ENCODE measurements at places on chromosomes 2 and 18.

- DNase-seq = peak; percentile 65
Measured at GRCh38 chr2:172253190-172254052, 150.7 kb upstream of the DLX2 start.

DNA sequence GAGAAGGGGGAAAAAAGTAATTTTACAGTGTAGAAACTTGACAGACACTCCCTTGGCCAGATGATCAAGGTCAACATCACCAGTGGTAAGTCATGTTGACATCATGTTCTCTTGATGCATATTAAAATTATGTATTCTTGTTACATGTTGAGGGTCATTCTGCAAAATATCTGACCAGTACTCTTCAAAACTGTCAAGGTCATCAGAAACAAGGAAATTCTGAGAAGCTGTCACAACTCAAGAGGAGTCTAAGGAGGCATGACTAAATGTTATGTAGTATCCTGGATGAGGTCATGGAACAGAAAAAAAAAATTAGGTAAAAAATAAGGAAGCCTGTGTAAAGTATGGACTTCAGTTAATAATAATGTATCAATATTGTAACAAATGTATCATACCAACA lies 6.3 kb downstream of the SGPP2 start:
- no peak for DNase-seq

DNA sequence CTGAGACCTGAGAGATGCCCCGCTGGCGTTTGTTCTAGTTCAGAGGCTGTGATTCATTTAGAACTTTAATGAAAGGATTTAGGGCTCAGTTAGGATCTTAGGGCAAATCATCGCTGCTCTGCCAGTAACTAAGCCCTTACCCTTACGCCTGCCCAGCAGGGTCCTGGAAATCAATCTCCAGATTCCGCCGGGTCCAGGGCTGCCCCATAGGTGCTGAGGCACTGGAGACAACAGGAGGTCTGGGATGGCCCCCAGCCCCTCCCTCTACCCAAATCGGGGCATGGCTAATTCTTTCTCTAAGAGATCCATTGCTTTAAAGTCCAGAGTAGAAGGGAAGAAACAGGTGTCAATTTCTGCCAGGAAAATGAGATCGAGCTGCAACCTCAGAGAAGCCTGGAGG lies 83.1 kb downstream of the SDC1 start:
- no peak for DNase-seq

- no peak for DNase-seq
Measured at GRCh38 chr2:14132386-14132785, 500.1 kb upstream of the LRATD1 start.

DNA sequence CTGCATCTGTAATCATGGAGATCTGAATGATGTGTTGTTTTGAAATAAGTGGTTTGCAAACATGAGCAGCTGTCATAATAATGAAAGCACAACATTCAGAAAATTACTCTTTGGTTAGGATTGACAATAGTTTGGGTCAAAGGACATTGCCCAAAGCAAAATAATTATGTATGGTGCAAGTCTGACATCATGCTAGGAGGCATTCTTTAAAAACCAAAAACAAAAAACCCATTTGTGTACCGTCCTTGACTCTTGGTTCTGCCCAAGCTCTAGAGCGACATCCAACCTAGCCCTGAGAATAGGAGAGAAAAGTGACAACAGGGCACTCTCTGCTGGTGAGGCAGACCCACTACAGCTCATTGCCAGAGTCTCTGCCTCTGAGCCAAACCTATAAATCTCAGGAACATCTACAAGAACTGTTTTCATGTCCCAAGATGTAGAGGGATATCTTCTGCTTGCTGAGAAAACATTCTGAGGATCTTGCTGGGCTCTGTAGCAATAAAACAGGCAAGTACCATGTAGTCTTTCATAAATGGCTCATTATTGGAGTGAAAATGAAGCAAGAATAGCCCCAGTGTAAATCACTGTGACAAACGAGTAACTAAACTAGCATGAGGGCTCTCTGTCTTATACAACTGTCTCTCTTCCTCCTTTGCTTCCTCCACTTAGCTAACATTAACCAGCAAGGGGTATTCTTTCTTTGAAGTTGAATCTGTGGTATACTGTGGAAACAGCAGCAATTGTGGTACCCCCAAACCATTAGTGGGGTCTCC lies 266.8 kb upstream of the CXCR4 start:
- DNase-seq = peak; percentile 65

- no peak for DNase-seq
Measured at GRCh38 chr2:9808334-9809063, 34.8 kb upstream of the TAF1B start.

DNA sequence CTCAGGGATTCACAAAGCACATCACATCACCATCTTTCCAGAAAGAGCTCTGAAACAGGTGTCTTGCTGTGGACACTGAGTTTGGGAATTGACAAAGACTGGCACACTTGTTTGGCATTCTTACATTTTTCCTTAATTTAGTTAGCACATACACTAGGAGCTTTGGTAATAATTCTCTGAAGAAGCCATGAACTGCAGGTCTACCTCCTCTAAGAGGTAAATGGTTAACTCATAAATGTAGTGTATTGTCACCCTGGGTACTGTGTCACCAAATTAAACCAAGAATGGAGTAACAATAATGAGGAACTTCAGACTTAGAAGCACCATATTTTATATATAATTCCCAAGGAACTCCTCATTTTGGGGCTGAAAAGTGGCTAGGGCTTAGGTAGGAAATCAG lies 22.6 kb downstream of the EIF4E2 start:
- no peak for DNase-seq

DNA sequence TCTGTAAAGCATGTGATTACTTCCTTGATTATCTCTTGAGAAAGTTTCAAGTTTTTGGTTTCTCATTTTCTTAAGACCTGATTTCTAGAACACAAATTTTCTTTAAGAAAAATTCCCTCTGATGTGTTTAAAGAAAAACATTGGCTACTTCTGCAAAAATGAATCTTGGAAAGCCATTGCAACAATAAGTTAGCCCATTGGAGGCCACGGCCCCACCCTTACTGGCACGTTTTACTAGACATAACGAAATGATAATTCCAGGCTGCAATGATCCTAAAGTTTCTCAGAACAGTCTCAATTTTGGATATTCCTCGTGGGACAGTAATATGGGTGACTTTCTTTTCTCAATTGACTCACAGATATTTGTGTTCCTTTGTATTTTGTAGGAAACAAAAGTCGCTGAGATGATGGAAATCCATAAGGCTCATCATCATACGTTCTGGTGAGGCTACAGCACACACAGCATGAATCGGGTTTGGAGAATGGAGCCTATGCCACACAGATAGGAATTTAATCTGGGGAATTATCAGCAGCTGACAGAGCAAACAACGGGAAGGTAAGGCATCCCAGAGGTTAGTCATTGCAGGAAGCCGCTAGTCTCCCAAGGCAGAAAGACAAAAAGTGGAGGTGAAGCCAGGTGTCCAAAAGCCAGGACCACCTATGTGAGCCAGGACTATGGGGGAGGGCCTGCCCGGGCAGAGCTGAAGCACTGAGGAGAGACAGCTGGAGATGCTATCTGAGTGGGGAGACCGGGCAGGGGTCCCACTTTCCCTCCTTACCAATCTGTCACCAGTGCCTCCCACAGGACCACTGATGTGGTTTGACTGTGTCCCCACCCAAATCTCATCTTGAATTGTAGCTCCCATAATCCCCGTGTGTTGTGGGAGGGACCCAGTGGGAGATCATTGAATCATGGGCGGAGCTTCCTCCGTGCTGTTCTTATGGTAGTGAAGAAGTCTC lies 35.9 kb downstream of the SOWAHC start:
- no peak for DNase-seq

DNA sequence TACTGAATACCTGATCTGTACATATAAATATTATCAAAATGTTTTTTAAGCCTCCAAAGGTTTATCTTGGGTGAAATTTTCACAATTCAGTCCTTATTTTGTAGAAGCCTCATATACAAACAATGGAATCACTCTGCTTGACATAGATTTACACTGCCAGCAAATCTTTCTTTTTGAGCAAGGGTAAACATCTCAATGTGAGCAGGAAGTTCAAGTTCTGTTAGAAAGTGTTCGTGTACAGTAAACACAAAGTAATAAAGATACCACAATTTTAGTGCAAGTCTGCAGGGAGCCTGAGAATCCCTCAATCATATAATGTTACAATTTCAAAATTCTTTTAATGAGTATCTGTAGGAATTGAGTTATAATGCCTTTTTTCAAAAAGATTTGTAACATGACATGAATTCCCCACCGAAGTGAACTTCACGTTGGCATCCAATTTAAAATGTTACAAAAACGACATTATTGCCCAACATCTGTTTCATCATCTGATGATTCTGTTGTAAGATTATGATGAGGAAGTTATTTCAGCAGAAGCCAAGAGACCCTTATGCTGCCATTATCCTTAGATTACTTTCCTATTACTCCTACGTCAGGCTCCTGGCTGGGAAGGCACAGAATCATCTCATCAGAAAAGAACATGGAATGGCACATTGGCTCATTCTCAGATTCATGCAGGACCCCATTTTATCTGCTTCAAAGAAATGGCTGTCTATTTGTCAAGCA lies 283.9 kb upstream of the ACVR2A start:
- no peak for DNase-seq

- no peak for DNase-seq
Measured at GRCh38 chr2:189285349-189285748, 105.8 kb upstream of the COL5A2 start.

DNA sequence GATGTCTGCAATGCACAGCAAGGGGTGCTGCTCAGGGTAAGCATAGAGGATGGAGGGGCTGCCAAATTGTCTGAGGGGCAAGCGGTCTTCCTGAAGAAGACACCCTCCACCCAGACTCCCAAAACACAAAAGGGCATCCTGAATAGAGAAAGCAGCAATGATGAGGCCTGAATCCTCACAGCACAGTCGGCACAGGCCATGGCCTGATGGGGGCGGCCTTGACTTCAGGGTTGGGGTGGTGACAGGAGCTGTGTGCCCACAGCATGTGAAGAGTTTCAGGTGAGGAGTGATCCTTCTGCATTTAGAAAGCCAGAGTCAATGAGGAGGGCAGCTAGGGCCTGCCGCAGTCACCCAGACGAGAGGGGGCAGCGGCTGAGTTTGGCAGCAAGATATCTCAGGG lies 159.4 kb downstream of the GALNT14 start:
- no peak for DNase-seq

DNA sequence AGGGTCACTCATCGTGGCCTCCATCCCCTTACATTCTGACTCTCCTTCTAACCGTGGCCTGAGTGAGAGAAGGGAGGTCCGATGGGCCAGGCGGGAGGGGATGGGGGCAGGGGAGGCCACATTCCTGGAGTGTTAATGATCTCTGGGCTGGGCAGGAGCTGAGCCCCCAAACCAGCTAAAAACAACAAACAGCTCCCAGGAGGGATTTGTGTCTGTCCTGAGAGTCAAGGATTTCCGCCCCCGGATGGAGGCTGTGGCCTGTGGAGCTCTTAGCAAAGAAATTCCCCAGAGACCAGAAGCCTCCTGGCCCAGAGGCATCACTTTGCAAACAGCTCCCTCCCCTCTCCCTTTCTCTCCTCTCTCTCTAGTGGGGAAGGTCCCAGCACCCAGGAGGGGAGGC lies 23.5 kb downstream of the EMX1 start:
- DNase-seq = no peak

DNA sequence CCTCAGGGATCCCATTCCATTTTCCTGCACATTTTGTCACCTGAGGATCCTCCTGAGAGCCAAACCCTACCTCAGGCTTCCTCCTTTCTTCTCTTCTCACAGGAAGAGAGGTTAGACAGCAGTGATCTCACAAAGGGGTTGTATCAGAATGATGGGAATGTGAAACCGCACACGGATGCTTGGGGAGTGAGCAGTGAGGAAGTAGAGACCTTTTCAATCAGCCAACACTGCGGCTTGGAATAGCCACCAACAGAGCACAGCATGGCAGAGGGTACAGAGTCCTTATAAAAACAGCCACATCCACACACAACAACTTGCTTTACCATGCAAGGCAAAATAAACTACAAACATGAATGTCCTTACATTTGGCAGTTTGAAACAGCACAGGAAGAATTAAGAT lies 8.7 kb downstream of the TMEM182 start:
- no peak for DNase-seq

- no peak for DNase-seq
Measured at GRCh38 chr18:36706134-36706881, 122.5 kb downstream of the TPGS2 start.

GRCh38 chr18:46325895-46326294 lies 221.7 kb downstream of the HAUS1 start:
- no peak for DNase-seq

DNA sequence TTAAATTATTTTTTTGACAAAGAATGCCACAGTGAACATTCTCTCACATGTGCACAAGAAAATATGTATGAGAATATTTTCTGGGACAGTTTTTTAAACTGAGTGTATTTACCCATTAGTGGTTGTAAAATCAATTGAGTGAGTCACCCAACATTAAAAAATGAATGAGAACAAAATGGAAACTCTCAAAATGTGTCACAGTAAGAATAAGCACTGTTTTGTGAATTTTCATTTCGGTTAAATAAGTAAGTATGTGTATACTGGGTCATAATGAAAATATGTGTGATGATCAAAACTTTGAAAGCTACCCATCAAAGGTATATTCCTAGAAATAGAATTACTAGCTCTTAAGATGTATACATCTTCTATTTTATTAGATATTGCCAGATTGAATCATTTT lies 11.6 kb downstream of the BABAM2 start:
- no peak for DNase-seq

DNA sequence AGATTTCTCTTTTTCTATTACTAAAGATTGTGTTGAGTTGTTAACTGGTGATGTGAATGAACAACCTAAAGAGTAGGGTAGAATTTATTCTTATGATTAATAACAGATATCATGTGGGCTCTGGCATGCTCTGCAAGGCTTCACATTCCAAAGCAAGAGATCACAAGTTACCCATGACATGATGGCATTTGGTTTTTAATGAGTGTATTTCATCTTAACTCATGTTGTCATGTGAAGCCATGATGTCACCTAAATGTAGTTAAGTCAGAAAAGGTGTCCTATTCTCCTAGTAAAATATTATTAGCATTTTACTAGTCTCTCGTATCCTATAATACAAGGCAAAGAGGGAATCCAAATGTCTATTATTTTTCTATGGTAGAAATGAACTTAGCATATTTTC lies 678.0 kb downstream of the ARHGAP15 start:
- no peak for DNase-seq

DNA sequence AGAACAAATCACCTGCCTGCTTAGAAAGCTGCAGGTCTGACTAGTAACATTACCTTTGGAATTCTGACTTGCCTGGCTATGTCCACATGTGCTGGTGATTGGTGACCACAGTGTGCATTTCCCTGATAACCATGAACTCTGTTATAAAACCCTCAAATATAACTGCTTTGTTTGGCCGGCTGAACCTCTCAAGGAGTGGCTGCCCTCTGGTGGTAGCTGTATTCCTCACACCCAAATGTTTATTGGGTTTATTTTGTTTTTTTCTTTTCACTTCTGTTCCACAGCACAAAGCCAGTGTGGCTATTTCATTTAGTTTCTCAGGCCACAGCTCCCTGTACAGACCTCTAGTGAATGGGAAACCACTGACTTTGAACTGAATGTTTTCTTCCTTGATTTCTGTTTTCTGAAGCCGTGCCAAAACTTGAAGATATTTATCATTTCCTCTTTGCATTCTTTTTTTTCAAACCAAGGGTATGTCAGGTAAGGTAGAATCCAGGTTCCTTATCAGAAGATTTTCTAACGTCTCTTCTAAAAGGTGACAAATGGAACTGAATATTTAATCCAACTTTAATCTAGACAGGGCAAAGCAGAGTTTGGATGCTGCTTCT lies 549.0 kb upstream of the VRK2 start:
- DNase-seq = no peak
